ENCODE measurements at places on chromosomes 13 and 19.

DNA sequence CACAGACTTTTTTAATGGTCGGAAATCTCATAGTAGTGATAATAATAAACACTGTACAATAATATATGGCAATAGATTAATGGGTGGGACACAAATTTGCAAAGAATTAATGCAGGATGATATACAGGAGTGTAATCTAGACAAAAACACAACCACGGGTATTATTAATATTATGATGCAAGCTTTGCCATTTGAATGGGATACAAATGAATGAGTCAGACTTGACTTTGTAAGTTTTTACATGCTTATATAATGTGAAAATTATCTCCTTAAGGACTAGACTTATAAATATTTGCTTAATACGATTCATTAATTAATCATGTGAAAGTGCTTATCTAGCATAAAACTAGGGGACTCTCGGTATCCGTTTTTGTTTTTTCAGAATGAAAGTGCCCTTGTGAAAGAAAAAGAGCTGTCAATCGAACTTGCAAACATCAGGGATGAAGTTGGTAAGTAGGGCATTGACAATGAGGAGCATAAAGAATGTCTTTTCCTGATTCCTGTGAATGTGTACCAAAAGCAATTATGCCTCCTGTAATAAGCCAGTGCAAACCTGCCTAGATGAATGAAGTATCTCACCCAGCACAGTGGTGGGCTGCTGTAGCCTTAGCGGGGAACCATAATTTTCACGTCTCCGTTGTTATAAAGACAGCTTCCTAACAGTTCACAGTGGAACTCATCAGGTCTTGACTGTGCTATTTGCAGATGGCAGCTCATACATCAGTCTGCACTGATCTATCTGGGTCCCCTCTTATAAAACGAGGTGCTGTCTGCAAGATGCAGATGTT is 155.7 kb downstream of the SLC7A1 start:
- DNase-seq = no peak

GRCh38 chr13:113149711-113150549 is 8.5 kb upstream of the PROZ start:
- DNase-seq = no peak

- peak; percentile 15 for DNase-seq
Observed at GRCh38 chr13:85521657-85522056, 277.6 kb downstream of the SLITRK6 start.

DNA sequence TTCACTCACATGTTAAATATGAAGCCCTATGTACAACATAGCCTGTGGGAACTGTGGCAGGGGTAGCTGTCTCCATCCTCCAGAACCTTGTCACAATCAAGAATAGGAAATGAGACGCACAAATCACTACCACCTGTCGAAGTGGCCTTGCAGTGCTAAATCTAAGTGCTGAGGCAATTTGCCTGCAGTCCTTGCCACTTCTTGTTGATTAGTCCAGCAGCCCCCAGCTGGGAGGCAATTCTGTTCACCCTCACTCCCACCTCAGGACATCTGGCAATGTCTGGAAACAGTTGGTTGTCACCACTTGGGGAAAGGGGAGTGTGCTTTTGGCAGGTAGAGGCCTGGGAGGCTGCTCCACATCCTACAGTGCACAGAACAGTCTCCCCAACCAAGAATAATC is 10.7 kb downstream of the RFX2 start:
- no peak for DNase-seq

DNA sequence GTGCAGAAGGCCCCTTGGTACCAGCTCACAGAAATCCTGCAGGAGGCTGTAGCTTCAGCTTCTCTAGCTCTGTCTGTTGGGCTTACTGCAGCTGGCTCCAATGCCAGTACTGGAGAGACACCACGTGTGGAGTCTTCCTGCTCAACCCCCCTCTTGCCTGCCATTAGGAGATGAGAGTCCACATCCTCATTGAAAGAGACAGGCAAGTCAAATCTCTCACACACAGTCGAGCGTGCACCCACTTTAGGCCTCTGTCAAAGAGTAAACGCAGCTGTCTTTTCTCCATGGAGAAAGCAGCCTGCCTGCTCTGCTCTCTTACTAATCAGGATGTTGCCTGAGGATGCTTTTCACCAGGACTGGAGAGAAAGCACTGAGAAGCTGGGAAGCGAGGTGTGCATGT is 523.0 kb upstream of the NBEA start:
- no peak for DNase-seq

GRCh38 chr13:23456437-23457210 is 23.1 kb upstream of the SACS start:
- no peak for DNase-seq

- DNase-seq = no peak
Observed at GRCh38 chr13:96816261-96816660, 178.0 kb downstream of the OXGR1 start.

DNA sequence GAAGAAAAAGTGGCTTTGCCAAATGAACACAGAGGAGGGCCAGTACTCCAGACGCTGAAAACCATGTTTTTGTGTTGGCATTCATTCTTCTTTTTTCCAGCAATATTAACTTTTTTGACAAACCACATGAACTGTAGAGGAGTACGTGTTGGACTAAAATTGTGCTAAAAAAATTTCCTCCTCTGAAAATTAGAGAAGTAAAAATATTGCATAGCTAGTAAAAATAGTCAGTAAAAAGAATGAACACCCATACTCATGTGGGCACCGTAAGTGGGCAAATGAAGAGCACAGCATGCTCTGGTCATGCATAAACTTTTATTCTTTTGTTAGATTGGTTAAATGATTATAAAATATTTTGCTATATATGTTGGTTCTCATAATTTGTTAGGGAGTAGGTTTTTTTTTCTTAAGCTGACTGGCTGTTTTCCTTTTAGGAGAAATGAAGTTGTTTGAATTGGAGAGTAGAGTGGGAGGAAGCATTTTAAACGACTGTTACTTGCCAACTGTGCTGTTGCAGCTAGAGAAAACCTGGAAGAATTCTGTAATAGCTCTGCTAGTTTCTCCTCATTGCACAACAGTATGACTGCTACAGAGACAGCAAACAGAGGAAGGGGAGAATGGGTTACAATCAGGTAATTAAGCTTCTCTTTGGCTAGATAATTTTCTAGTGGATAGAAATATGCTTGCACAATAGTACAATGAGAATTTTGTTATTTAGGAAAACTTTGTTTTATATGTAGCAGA is 222.4 kb downstream of the KCTD12 start:
- DNase-seq = no peak

DNA sequence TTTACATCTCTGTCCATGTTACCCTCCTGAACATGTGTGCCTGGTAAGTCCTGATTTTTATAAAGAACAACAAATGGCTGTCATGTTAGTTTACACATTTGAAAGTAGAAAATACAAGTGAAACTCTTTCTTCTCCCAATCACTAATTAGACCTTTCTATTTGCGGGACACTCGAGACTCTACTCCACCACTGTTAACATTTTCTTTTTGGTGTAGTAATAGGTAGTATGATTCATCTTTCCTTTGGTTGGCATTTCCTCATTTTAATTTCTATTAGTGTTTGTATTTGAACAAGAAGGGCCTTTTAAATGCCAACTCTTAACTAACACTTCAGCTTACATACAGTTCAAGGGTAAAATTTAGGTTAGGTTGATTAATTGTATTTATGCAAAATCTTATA is 371.1 kb downstream of the PCDH9 start:
- no peak for DNase-seq

GRCh38 chr13:75440100-75440499 is 41.9 kb downstream of the TBC1D4 start:
- no peak for DNase-seq

DNA sequence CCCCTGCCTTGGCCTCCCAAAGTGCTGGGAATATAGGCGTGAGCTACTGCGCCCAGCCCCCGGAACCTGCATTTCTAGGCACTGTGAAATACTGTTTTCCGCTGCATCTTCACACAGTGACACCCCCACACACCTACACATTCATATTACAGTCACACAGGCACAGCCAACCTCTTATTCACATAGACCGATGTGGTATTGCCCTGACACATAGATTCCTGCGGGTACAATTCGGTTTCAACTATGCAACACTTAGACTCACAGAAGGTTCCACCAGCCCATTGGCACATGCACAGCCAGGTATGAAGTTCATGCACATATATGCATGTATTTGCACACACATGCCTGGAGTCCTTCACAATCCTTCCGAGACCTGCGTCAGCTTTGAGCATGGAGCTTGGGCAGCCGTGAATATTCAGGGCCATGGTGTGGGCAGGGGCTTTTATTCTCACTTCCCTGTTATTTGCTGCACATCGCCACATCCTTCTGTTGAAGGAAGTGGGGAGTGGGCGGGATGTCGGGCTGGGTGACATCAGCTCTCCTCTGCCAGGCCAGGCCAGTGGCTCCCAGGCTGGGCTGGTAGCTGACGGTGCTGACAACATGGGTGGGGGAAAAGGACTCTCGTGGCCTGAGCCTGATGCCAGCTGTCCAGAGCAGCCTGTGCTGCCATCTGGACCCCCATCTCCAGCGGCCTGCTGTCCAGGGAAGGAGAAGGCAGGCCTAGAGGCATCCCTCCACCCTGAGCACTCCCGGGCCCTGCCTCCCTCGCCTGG is 5.4 kb upstream of the CDC37 start:
- no peak for DNase-seq

- DNase-seq = no peak
Observed at GRCh38 chr13:110957181-110957884, 42.5 kb upstream of the ANKRD10 start.

All from A673 (cell line).